NCI-H187 treated with DMSO at 0.1 percent for 48 hours (cell line): ENCODE measurements at places on chromosomes 2 and 18.

GRCh38 chr2:241499146-241499965, 9.0 kb downstream of the STK25 start:
- DNase-seq: peak; percentile 29

GRCh38 chr18:47737956-47738355, 192.5 kb downstream of the SMAD2 start:
- no peak for DNase-seq

GRCh38 chr2:62147610-62148301, 48.2 kb upstream of the B3GNT2 start:
- no peak for DNase-seq

GRCh38 chr2:189037518-189037917, 63.3 kb downstream of the COL3A1 start:
- DNase-seq: no peak

- no peak for DNase-seq
These were observed at the start of gene AGAP1 for GRCh38 chr2:235493775-235494715. Gene AGAP1, plus strand, starts transcription at chr2:235494043.

DNA sequence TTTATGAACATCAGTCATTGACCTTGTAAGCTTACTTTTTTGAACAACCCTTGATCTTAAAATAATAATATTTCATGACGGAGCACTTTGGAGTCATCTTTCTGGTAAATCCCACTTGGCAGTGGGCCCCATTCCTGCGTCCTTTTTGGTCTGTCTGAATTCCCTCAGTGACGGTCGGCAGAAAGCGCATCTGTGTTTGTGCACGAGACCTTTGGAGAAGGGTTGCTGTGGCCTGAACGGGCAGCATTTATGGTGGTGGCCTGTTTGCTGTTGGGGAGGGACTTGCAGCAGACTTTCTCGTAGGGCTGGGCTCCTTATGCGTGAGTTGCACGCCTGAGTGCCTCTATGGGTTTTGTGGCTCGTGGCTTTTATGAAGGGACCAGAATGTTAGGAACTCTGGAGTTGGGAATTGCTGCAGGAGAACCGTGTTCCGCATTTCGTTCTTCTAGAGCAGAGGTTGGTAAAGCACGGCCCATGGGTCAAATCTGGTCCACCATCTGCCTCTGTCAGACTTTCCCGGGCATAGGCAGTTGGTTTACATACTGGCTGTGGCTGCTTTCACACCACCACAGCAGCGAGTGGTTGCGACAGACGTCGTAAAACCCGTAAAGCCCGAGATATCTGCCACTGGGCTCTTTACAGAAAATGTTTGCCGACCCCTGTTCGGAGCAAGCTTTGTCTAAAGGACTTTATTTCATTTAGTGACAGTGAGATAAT, 30.8 kb downstream of the LPIN1 start:
- peak; percentile 24 for DNase-seq

DNA sequence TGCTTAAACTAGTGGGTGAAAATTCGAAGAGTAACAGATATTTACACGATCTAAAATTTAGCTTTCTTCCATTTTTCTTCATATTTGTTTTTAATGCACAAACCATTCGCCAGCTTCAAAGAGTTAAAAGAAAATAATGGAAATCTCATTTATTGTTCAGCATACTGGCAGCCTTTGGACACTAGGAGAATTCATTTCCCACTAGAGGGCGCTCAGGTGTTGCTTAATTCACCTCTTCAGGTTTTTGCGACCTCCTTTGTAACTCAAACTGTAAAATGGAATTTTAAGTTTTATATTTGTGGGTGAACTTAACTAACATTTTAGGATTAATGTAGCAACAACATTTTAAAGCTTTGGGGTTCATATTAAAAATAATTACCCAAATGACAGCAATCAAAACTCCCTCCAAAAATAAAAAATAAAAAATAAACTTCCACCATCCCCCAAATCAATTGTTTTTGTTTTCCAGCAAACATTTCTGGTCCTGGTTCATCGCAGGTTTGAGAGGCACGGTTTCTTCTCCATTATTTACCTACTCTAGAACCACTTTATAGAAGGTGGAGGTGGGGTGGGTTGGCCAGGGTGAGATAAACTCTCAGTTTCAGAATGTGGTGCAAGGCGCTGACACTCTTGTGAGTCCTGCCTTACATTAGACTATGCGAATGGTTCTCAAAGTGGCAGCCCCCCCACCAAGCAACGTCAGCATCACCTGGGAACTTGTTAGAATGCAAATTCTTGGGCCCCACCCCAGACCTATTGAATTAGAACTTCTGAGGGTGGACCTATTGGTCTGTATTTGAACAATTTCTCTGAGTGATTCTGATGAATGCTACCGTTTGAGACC, 24.7 kb upstream of the PNPT1 start:
- peak; percentile 25 for DNase-seq

DNA sequence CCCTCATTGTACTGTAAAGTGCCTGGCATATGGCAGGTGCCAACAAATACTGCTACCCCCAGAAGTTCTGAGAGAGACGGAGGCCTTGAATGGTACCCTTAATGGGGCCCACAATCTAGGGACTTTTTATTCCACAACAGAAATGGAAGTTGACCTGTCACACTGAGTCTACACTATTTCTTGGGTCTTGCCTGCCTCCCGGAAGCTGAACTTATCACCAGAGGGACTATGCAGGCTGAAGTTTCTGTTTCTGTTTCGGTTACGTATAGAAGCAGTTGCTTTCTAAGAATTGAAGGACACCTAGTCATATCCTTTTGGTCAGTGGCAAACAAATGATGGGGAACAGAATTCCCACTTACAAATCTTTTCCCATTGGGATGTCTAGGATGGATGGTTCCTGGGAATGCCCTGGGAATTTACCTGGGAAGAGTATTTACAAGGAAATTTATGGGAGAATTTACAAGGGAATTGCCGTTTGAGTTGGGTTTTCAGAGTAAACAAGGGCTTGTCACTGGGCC, 74.2 kb downstream of the HS1BP3 start:
- no peak for DNase-seq

DNA sequence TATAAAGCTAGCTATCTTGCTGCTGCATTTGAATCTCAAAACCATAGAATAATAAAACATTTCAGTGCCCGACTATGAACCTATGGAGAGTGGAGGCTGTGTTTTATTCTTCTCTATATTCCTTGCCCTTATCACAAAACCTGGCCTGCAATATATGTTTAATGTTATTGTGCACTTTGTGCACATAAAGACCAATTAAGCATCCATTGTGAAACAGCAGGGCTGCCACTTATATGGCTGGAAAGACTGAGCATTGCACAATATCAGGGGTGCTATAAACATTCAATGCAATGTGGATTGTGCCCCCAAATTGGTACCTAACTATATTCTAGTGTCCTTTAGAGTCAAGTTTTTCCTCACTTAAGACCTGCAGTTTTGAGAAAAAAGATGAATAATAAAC, 83.2 kb downstream of the RDH14 start:
- DNase-seq: no peak

DNA sequence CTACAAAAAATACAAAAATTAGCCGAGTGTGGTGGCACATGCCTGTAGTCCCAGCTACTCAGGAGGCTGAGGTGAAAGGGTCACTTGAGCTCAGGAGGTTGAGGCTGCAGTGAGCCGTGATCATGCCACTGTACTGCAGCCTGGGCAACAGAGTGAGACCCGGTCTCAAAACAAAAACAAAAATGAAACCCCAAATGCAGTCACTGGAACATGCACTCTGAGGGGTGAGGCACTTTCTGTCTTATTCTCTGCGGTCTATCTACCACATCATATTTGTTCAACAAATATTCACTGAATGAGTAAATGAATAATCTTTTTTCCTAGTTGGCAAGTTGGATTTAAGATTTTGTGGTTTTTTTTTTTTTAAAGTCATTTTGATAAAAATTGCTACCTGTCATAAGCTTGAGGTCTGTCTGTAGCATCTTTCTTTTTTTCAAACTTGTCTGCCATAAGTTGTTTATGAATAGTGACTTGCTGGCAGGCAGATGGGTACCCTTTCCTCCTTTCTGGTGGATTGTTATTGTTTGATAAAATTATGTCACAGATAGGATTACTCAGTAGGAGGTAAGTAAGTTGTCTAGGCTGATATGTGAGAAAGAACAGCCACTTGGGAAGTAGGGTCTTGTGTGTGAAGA, 11.8 kb downstream of the CHRNA1 start:
- DNase-seq: no peak

- no peak for DNase-seq
These were observed 163.2 kb upstream of the NCK2 start for GRCh38 chr2:105581555-105581944.

- DNase-seq: no peak
These were observed 38.9 kb downstream of the COL3A1 start for GRCh38 chr2:189013031-189013430.
